ENCODE measurements at places on chromosomes 13 and 19.

- no peak for DNase-seq
Measured at GRCh38 chr13:65613004-65613403, 1617.1 kb downstream of the PCDH9 start.

DNA sequence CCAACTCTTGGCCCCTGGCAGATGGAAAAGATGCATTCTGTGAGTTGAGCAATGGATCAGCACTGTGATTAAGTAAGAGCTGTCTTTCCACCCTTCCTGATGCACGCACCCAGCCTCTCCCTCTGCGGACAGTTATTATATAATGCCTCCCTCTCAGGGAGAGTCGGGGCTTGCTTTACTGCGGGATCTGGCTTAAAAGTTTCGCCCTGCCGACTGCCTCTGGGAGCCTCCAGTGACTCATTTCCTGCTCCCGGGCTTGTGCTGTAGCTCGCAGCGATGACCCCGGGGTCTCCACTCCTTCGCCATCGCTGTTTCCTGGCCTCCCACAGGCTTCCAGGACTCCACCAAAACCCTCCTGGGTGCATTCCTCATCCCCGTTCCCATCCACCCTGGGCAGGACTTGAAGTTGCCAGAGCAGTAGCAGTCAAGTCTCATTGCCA is 107.4 kb upstream of the SLC7A1 start:
- peak; percentile 61 for DNase-seq

DNA sequence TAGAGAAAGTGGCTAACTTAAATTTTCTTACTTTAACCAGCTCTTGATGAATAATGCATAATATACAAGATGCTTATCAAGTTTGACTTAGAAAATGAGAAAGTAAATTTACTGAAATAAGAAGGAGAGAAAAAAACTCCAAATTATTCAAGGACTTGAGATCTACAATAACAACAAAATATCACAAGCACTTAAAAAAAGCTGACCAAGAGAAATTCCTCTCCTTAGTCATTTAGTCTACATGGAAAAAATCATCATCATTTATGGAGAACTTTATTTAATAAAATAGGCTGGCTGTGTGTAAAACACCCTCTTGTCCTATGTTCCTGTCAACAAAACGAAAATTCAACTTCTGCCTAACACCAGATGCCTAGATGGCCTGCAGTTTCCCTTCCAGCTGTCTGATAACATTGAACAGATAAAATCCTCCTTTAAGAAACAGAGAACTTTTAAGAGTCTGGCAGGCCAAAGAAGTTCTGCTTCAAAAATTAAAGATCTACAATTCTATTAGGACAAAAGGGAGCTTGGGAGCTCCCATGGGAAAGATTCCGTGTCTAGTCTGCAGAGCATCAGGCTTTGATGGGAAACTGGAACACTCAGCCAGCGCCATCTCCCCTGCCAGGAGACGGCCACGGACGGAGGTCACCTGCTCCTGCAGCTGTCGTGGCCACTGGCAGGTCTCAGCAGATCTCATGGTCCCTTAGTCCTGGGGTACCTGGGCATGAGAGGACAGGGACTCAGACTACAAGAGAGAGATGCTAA is 37.9 kb upstream of the ATP11A start:
- DNase-seq, result no peak

GRCh38 chr19:50181121-50181520 is 18.0 kb upstream of the IZUMO2 start:
- DNase-seq, result no peak

GRCh38 chr13:30918662-30919405 is 12.8 kb downstream of the MEDAG start:
- DNase-seq, result no peak

DNA sequence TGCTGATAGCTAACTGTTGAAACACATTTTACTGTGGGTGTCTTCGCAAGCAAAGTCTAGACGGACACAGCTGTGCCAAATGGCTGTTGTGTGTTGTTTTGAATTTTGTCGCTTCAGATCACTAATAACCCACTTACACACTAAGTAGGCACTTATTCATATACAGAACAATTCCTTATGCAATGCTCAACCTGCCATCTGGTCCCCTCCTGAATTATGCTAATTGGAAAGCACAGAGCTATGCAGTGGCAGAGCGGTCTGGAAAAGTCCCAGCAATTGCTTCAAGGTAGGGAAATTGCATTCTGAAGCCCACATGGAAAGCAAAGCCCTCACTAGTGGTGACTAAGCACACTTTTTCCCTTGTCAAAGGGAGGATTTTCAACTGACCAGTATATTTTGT is 69.9 kb downstream of the C13orf42 start:
- DNase-seq, result no peak

DNA sequence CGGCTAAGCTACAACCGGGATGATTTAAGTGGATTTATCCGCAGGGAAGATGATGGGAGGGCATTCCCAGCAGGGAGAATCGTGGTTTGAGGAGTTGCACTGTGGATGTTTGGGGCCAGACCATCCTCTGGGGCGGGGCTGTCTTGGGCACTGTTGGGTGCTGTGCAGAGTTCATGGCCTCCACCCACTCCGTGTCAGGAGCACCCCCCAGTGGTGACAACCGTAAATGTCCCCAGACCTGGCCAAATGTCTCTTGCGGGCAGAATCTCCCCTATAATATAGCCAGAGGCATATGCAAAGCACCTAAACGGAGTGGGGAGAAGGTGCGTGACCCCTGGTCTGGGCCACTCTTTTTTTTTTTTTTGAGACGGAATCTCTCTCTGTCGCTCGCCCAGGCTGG is 40.2 kb downstream of the SMIM24 start:
- peak; percentile 77 for DNase-seq

DNA sequence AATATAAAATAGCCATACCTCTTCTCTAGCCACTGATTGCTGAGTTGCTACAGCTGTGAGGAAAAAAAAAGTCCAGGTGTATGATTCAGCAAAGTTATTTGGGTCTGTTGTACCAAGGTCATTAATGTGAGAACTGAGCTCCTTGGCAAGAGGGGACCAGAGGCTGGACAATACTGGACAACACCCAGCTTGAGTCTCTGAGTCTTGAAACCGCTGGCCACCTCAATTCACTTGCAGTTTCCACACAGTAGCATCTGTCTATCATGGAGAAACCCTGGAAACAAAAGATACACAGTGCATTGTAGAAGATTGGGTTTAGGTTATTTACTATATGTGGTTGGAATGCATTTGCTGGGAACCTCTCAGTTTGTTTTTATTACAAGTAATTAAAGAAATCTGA is 60.4 kb downstream of the WDFY2 start:
- no peak for DNase-seq

DNA sequence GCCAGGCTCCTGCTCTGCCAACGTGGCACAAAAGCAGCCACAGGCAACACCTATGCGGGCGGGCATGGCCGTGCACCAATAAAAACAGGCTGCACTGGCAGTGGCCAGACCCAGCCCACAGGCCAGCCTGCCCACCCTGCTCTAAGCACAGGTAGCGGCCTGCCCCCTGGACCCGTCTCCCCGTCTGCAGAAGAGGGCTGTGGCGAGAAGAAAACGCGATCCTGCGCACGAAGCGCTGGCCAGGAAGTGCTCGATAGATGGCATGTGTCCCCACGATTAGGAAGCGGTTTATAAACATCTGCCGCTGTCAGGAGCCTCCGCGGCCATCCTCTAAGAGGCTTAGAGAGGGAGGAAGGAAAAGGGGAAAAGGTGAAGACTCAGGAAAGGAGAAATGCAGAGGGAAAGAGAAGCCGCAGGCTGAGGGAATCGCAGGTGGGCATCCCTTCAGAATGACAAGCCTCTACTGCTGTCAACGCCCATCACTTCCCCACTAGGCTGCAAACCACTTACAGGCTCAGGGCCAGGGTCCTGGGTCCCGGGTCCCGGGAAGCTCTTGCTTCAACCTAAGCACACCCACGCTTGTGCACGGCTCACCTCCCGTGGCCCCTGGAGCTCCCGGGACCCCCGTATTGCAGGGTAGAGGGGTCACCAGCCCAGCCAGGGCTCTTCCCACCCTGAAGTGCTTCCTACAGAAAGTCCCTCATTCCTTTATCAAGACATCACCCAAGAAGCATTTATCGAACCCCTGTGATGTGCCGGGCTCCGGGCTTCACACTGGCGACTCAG is 10.5 kb downstream of the MLLT1 start:
- DNase-seq, result no peak

DNA sequence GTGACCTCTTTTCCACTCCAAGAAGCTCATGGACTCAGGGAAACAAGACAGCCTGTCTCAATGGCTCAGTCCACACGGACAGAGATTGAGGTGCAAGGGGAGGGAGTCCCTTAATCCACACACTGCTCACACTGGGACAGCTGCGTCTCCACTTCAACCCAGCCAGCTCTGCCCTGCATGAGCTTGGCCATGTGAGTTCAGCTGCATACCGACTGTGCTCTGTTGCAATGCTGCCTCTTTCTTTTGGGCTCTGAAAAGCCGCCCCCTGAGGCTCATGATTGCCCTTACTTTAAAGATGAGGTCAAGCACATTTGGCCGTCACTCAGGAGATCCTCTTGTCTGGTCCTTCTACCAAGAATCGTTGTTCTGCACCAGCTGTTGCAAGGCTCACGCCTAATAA is 64.8 kb upstream of the KCTD15 start:
- DNase-seq, result no peak

- no peak for DNase-seq
Measured at GRCh38 chr13:89862691-89863036, 1484.8 kb upstream of the MIR17HG start.

GRCh38 chr13:59345311-59345710 is 818.4 kb downstream of the DIAPH3 start:
- DNase-seq, result no peak
